ENCODE measurements at places on chromosomes 3 and 15.

GRCh38 chr3:35393901-35394799 lies 245.2 kb upstream of the ARPP21 start:
- DNase-seq = no peak

DNA sequence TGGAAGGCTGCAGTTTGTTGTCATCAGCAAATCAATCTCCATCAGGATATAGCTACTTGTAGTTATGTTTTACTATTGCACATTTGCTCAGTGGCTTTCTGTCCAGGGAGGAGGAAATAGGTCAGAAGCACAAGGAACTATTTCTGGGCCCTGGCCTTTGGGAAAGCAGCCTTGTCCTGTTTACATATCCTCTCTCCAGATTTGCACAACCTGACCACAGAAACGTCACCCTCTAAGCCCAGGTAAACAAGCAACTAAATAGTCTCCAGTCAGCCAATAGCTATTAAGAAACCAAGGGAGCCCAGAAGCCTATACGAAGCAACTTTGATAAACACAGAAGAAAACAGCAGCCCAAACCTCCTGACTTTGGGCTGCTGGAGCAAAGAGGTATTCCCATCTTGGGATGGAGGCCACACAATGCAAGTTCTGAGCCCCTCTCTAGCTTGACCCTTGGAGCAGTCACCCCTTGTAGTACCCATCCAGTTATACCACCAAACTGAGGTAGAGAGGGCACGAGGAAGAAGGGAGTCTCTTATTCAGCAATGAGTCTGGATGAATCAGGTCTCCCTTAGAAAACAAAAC lies 2.3 kb upstream of the FEM1B start:
- DNase-seq = no peak

DNA sequence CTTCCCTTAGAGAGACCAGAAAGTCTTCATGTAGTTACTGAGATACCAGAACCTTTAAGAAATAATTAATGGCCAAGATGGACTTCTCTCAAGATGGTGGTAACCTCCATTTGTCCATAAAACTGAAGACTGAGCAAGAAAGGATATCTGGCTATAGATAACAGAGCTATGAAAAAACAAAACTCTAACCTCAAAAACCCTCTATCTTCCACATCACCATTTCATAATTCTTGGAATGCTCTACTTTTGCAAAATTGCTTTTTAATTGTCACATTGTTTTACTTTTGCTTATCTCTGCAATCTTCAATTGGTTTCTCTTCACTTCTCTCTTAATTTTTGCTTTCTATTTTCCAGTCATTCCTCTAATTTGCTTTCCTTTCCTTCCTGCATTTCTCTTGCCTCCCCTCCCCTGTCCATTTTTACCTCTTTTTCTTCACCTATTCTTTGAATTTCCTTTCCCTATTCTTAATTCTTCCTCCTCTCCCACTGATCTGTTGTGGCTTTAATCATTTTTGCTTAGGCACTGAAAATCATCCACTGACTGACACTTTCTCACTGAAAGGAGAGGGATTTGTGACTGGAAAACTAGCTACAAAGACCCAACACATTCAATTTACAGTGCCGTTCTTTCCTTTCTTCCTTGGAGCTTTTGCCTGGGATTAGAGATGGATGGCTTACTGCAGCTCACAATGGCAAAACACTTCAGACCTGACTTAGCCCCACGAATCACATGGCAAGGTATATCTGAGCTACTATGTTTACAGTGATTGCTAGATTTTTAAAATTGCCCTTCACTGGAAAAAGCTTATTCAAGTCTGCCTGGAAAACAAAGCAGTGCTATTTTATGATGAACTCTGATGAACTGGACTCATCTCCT lies 242.8 kb downstream of the CHST2 start:
- DNase-seq = no peak

DNA sequence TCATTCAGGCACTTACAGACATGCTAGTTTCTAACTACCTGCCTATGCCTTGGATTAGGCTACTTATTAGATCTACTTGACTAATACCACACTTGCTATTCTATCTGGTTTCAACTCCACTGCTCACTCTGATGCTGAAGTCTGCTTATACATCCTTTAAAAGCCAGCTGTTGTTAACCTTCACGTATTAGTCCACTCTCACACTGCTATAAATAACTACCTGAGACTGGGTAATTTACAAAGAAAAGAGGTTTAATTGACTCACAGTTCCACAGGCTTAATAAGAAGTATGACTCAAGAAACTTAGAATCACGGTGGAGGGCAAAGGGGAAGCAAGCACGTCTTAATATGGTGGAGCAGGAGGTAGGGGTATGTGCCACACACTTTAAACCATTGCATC lies 47.7 kb upstream of the ANKRD28 start:
- no peak for DNase-seq

DNA sequence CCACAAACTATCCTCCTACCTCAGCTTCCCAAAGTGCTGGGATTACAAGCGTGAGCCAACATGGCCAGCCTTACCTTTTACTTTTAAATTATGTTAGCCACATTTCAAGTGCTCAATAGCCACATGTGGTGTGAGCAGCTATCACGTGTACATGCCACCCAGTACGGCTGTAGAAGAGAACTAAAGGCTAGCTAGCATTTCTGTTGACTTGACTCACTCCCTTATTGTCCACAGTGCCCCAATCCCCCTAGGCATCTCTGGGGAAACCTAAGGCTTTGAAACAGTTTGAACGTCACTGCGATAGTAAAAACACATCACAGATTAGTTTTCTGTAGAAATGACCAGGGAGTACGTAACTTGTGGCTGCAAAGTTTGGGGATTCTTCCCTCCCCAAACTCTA lies 12.0 kb downstream of the C15orf40 start:
- DNase-seq = no peak

- DNase-seq = no peak
Observed at GRCh38 chr3:65342084-65342683, 654.4 kb upstream of the ADAMTS9 start.

DNA sequence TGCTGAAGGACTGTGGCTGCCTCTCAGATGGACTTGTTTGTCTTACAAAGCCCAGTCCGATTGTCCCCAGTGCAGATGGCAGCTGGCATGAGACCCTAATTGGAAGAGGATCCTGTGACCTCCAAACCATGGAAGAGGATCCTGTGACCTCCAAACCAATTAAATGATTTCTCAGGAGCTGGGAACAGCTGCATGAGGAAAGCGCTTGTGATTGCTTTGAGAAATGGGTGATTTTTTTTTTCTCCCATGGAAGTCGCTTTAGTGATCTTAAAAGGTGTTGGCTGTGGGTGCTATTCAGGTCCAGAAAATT lies 68.4 kb upstream of the LARS2 start:
- DNase-seq = no peak

- DNase-seq = no peak
Observed at GRCh38 chr3:134608771-134609435, 41.9 kb downstream of the KY start.

- DNase-seq = no peak
Observed at GRCh38 chr3:108042300-108042699, 48.5 kb downstream of the CD47 start.

DNA sequence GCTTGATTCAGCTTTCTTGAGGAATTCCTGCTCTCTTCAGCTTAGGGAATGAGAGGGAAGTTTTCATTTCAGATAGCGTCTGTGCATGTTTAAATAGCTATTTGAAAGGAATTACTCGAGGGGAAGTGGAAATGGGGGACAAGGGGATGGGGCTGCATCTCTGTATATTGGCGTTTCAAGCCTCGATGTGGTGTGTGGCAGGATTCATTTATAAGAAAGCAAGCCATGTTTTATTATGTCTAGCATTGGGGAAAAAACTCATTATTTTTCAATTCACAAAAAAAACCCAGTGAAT lies 1.0 kb downstream of the ATP2C1 start:
- no peak for DNase-seq

DNA sequence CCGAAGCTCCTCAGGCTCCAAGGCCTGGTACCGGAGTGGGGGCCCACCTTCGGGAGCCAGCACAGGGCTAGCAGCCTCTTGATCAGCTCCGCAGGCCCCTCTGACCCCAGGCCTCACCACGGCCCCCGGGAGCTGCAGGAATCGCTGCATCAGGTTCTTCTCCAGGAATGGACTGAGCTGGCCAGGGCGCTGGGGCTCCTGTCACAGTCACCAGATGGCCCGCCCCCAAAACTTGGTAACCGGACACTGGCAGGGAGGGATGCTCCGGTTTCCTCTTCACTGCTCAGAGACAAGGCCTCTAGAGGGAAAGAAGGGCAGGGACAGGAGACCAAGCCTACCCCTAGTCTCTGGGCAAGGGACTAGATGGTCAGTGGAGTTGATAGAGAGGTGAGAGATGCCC lies 9.9 kb downstream of the AP3B2 start:
- DNase-seq = no peak

DNA sequence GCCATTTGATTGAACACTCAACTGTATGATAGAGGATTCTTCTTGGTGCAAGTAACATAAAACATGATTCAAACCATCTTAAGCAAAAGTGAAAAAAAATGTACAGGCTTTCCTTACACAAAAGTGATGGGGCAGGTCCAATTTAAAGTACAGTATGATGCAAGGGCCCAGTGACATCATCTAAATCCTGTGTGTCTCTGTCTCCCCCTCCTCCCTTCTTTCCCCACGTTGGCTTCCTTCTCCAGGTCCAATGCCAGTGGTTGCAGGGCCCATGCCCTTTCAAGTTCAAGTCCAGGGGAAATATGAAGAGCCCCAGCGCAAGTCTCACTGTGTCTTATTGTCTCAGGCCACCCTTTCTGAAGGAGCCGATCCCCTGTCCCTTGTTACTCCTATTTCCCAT lies 332.3 kb downstream of the SHQ1 start:
- no peak for DNase-seq

- no peak for DNase-seq
Observed at GRCh38 chr3:114336122-114336697, 42.4 kb downstream of the TIGIT start.

DNA sequence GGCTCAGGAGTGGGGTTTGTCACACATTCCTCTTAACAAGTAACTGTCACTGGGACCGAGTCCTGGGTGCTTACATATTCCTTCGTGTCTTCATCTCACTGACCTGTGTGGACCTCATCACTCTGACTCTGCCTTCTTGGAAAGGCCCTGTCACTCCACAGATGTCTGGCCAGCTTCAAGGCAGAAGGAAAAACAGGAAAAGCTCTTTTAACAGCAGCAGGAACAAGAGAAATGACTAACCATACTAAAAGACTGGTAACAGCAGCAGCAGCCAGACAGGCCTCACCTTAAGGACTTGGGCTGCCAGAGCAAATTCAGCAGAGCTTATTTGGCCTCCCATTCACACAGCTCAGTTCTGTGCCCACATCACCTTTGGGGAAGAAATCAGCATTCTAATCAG lies 68.1 kb downstream of the USF3 start:
- DNase-seq = no peak

- no peak for DNase-seq
Observed at GRCh38 chr3:53724566-53724965, 121.7 kb downstream of the CHDH start.

- DNase-seq = no peak
Observed at GRCh38 chr15:89365462-89366065, 30.9 kb upstream of the POLG start.

- peak; percentile 39 for DNase-seq
Observed at GRCh38 chr3:30607032-30607833, 832 bp downstream of the TGFBR2 start.

DNA sequence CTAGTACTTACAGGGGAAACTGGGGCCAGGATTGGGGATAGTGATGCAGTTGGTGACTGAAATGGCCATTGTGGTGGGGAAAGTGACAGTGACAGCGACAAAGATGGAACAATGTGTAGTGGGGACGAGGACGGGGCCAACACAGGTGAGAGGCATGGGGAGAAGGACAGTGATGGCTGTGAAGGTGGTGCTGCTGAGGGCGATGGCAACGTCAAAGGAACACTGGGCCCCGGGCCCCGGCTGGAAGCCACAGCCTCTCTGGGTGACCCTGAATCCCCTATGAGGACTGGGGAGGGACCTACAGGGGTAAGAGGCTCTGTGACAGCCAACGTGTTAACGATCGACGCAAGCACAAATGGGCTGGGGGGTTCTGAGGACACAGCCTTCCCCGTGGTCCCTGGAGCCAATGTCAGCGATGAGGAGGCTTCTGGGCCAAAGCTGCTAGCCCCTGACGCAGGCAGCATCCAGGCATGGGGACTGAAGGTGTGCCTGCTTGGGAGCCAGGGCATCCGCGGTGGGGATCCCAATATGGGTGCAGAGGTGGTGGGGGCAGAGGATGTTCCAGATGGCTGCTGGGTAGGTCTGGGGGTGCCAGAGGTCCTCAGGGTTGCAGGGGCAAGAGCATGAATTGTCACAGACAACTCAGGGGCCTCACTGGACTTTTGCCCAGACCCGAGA lies 25.2 kb upstream of the GOLGA6C start:
- DNase-seq = no peak

- no peak for DNase-seq
Observed at GRCh38 chr3:188834349-188834748, 337.4 kb upstream of the TPRG1 start.

- DNase-seq = no peak
Observed at GRCh38 chr3:187706971-187707370, 4.6 kb upstream of the RTP2 start.

GRCh38 chr3:46463120-46463867 lies 1.4 kb downstream of the LTF start:
- DNase-seq = no peak

DNA sequence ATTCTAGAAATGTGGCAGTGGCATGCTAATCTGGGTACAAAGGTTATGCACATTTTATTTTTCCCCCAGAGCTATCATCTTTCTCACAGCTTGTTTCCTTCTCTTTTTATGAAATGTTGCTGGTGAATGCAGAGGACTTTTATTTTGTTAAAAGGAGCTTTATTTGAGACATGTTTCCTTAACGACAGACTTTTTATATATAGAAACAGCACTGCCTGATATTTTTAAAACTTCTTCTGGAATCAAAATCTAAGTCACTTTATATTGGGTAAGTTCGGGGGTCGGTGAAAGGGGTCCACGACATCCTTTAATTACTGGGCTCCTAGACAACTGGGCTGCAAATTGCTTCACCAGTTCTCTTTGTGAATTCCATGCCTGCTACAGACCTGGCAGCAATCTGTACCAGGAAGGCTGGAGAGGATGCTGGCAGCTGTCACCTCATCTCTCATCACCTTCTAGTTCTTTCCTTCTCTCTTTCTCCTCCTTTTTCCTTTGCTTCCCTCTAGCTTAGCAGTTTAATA lies 464.7 kb downstream of the PDCD6IP start:
- no peak for DNase-seq

DNA sequence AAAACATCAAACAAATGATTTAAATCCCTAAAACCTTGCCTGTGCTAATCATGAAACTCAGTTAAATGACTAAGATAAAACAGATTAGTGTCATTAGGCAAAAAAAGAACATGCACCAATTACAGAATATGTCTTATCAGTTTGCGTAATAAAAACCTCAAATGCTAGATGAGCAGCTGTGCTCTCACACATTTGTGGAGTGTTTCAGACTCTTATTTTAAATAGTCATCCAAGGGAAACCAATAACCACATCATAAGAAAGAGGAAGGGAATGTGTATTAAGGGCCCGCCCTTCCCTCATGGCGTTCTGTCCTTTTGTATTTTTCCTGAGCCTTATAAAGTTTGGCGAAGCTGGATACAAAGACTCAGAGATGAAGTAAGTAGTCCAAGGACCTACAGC lies 6.6 kb downstream of the SAMMSON start:
- DNase-seq = no peak
